ENCODE measurements at places on chromosomes 16 and 17.

DNA sequence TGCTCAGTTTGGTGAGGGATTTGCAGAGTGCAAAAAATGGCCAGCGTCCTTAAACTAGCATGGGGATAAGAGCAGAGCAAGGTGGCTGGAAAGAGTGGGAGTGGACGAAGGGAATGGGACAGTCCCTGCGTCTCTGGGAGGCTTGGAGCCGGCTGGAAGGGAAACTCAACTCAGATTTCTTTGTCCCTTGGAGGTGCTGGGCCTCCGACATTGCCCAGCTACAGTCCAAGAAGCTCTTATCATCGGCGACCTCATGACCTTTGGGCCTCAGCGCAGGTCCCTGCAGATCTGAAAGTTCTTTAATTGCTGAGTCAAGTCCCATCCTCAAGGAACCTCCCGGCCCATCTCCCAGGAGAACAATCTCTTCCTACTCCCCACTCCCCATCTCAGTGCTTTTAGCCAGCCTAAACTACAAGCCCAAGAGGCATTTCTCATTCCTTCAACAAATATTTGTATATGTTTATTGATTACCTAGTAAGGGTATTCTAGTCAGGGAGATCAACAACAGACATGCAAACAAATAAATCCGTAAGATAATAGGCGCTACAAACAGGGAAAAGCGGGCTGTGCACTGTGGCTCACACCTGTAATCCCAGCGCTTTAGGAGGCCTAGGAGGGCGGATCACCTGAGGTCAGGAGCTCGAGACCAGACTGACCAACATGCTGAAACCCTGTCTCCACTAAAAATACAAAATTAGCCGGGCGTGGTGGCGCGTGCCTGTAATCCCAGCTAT lies 985 bp upstream of the TMEM107 start:
- DNase-seq = no peak

GRCh38 chr17:54172985-54173316 lies 350.2 kb downstream of the KIF2B start:
- DNase-seq = no peak

DNA sequence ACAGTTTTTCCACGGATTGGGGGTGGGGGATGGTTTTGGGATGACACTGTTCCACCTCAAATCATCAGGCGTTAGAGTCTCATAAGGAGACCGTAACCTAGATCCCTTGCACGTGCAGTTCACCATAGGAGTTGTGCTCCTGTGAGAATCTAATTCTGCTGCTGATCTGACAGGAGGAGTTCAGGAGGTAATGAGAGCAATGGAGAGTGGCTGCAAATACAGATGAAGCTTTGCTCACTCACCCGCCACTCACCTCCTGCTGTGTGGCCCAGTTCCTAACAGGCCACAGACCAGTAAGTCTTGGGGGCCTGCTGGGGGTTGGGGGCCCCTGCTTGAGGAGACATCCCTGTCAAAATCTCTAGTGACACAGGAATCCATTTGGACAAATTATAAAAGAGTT lies 29.8 kb downstream of the SLC39A11 start:
- DNase-seq = no peak

GRCh38 chr16:2460391-2460713 lies 443 bp downstream of the TEDC2 start:
- no peak for DNase-seq

DNA sequence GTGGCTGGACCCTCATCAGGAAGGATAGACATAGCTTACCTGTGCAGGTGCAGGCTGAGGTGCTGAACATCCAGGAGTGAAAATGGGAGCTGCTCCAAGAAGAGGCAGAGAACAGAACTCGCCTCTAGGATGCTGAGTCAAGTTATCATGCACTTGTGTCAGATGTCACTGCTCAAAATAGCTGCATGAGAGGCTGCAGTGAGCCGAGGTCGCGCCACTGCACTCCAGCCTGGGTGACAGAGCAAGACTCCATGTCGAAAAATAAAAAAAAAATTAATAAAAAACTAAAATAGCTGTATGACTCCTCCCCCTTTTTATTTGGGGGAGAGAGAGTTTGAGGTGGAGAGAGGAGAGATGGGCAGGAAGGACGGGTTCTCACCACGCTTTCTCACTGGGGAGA lies 148.8 kb downstream of the FOXL1 start:
- DNase-seq = no peak
